ENCODE measurements at places on chromosomes 2 and 18.

- DNase-seq, result no peak
Observed at GRCh38 chr2:134136731-134137130, 117.1 kb upstream of the MGAT5 start.

- DNase-seq, result peak; percentile 62
Observed at GRCh38 chr18:12038082-12038638, 55.5 kb upstream of the ANKRD62 start.

- no peak for DNase-seq
Observed at GRCh38 chr18:12993439-12993838, 2.3 kb downstream of the CEP192 start.

GRCh38 chr2:28527196-28527595 lies 31.3 kb downstream of the PLB1 start:
- no peak for DNase-seq

- peak; percentile 77 for DNase-seq
Observed at GRCh38 chr2:240437861-240438809, 2.7 kb downstream of the GPC1 start.

- DNase-seq, result peak; percentile 38
Observed at GRCh38 chr2:54550547-54550946, 94.4 kb downstream of the SPTBN1 start.
